ENCODE measurements at places on chromosomes 7 and 10.

- no peak for DNase-seq
These were observed 84.7 kb upstream of the GNA12 start for GRCh38 chr7:2928613-2929311.

DNA sequence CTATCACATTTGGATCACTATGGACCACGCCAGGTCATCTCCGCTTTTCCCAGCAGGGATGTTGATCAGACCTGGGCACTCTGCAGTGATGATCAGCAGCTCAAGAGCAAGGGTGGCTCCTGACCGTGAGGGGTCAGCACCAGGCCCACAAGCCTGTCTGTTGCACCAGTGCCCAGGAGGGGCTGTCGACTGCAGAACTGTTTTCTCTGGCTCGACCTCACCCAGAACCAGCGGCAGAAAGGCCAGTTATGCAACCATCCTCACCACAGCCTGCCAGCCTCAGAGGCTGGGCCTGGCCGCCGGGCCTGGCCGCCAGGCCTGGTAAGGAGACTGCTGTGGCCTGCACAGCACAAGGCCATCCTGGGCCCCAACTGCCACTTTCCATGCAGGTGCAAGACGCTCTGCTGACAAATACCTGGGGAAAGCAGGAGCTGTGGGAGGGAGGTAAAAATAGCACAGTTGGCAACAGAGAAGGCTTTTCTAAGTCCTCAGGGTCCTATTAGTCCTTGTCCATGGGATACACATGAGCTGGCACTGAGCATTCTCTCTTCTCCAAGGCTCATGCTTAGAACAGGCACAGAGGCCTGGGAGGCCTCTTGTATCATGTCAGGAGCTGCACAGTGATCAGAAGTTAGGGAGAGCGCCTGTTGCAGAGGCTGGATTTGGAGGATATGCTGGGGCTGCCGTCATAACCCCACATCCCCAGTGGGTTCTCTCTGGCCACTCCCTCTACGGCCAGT lies 17.5 kb downstream of the KCNMA1 start:
- DNase-seq = no peak

DNA sequence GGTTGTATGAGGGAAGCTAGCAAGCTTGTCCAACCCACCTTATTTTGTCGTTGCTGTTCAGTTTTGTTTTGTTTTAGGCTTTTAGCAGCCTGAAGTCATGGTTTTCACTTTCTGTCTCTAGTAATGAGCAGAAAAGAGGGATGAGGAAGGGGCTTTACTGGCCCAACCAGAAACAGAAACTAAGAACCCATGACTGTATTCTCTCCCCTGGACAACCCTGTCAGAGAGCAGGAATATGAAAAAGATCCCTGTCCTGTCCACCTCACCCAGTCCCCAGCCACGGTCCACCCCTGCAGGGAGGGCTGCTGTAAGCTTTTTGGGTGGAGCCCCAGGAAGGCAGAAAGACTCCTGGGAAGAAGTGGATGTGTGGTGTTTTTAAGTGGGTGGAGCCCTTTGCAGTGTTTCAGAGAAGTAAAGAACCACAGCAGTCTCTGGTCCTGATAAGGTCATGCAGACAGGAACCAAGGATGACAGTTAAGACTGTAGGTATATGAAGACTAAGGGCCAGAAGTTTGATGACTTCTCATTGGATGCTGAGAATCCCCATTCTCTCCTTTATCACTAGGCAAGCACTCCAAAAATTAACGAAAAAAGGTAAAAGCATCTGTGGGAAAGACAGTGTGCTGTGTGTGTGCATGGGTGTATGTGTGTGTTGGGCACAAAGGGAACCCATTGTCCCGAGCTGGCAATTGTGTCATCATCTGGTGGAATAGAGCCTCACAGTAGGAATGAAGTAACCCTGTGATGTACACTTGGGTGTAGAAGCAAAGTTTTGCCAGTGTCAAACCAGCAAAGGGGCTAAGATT lies 13.8 kb downstream of the MRPL32 start:
- DNase-seq = no peak

DNA sequence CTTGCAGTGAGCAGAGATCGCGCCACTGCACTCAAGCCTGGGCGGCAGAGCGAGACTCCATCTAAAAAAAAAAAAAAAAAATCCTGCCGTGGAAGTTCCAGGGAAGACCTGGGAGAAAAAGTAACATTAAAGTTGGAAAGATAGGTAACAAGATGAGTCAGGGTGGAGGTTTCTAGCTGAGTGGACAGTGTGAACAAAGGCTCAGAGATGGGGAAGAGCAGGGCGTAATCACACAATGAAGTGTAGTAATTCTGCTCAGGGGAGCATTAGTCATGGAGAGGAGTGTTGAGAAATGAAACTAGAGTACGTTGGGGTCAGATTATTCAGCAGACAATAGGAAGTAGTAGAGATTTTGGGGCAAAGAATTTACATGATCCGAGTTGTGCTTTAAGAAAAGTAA lies 21.6 kb upstream of the WASL start:
- peak; percentile 14 for DNase-seq

- DNase-seq = no peak
These were observed 253.9 kb downstream of the CDK14 start for GRCh38 chr7:90850066-90850465.

GRCh38 chr7:151793991-151794507 lies 82.9 kb downstream of the PRKAG2 start:
- DNase-seq = no peak

- DNase-seq = peak; percentile 64
These were observed 20.6 kb upstream of the RHOBTB1 start for GRCh38 chr10:60964257-60965235.

- DNase-seq = no peak
These were observed 209.2 kb downstream of the GPAM start for GRCh38 chr10:111974325-111974724.
